ENCODE measurements at places on chromosomes 5 and 9.
A peak's percentile ranks its signal among the peaks of the same experiment; 100 is the strongest.

DNA sequence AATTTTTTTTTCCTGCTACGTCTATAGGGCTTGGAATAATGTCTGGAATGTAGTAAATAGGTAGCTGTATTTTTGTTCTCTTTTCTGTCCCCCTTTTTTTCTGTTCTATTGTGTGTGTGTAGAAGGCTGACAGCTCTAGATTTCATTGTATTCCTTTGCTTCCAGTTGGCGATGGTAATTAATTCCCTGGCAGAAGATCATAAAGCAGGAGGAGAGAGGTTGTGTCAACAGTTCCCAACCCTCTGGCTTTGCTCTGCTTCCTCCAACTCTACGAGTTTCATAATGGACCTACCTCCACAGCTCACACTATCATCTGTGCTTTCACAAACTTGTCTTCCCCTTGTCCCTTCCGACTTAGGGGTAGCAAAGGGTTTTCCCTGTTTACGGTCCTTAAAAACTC, 117.9 kb upstream of the CDH18 start:
- DNase-seq: no peak

DNA sequence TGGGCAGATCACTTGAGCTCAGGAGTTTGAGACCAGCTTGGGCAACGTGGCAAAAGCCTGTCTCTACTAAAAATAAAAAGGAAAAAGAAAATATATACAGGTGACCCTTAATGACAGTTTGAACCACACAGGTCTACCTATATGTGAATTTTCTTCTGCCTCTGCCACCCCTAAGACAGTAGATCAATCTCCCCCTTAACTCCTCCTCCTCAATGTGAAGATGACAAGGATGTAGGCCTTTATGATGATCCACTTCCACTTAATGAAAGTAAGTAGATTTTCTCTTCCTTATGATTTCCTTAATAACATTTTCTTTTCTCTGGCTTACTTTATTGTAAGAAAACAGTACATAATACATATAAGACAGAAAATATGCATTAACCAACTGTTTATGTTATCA, 3.4 kb downstream of the AKNA start:
- no peak for DNase-seq

DNA sequence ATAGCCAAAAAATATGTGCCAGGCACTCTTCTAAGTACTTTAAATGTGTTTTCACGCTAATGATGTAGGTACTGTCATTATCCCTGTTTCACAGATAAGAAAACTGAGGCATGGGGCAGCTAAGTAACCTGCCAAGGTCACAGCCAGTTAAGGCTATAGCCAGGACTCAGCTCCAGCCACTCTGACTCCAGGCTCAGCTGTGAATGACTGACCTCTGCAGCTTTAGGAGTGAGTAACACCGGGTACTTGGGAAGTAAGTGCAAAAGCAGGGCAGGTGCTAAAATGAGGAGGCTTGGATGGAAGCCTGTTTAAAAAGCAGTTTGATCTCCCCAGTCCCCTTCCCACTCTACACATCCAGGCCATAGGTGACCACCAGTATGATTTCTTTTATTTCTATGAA, 10.6 kb upstream of the SHC3 start:
- no peak for DNase-seq

DNA sequence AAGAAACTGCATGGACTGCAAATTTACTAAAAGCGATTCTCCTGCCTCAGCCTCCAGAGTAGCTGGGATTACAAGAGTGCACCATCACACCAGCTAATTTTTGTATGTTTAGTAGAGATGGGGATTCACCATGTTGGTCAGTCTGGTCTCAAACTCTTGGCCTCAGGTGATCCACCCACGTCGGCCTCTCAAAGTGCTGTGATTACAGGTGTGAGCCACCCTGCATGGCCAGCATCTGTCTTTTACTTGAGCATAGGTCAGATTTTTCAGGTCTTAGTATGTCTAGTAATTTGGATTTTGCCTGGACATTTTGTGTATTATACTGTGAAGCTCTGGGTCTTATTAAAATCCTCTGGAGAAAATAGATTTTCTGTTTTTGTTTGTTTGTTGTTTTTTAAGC, 277.8 kb upstream of the VLDLR start:
- no peak for DNase-seq

- no peak for DNase-seq
Observed at GRCh38 chr5:952597-953271, 55.9 kb upstream of the NKD2 start.

- peak; percentile 49 for DNase-seq
Observed at GRCh38 chr9:12776513-12777055, 1.8 kb downstream of the LURAP1L start.

DNA sequence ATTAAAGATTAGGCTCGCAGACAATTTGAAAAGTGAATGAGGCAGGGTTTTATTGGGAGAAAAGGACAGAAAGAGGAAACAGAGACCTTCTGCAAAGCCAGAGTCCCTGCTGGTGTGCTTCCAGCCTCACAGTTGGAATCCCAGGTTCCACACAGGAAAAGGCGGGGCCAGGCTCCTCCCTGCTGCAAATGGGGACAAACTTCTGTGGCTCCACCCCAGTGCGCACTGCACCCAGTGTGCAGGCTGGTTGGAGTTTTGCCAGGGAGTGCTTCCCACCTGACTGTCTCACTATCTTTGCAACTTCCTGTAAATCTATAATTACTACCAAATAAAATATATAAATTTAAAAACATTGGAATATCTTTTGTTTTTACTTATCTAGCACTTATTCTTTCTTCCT, 386.0 kb upstream of the GRIN3A start:
- no peak for DNase-seq

DNA sequence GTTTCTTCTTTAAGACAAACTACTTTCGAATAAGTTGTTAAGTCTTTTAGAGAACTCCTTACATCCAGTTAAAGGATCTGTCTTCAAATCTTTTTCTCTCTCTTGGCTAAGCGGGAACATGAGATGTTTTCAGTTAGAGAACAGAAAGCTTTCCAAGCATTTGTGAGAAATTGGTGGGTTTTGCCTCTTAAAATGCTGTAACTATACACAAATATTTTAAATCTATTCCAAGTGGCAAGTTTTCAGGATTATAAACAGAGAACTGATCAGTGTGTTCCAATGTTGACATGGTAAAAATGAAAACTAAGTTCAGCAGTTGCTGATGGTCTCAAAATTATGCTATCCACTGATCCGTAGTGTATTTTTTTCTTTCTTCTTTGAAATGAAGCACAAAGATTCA, 100.4 kb downstream of the EBF1 start:
- no peak for DNase-seq

GRCh38 chr5:130316971-130317680, 412.9 kb downstream of the CHSY3 start:
- no peak for DNase-seq

GRCh38 chr5:56190497-56190896, 42.6 kb downstream of the ANKRD55 start:
- no peak for DNase-seq

DNA sequence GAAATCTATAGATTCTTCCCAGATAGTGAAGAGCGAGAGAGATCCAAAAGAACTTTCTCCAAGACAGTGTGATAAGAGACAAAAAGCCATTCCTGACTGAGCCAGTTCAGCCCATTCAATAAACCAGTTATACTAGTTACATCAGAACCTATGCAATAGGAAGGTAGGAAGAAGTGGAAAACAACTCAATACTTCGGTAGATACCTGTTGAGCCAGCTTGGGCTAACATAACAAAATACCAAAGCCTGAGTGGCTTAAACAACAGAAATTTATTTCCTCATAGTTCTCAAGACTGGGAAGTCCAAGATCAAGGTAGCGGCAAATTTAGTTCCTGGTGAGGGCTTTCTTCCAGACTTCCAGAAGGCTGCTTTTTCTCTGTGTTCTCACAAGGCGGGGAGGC, 214.5 kb upstream of the GRAMD2B start:
- no peak for DNase-seq

- DNase-seq: no peak
Observed at GRCh38 chr5:75052192-75053053, at the start of gene GCNT4. Gene GCNT4 (minus strand): TSS chr5:75052558. CDS start chr5:75030037, 22,521 bp downstream.

DNA sequence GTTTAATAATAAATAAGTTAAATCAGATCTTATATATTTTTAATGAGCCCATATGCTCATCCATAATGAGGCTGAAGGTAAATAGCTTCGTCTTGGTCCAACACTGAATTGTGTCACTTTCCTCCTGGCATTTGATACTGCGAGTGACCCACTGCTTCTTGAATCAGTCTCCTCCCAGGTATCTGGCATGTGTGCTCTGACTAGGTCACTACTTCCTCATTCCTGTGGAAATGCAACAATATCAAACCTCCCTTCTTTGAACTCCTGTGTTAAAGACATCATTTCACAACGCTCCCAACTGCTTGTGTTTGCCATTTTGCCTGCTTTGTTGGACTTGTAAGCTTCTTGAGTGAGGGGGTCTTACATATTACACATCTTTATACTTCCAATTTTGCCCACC, 157.7 kb downstream of the SLC24A2 start:
- no peak for DNase-seq

GRCh38 chr9:34560599-34561214, 28.8 kb downstream of the CNTFR start:
- DNase-seq: no peak

DNA sequence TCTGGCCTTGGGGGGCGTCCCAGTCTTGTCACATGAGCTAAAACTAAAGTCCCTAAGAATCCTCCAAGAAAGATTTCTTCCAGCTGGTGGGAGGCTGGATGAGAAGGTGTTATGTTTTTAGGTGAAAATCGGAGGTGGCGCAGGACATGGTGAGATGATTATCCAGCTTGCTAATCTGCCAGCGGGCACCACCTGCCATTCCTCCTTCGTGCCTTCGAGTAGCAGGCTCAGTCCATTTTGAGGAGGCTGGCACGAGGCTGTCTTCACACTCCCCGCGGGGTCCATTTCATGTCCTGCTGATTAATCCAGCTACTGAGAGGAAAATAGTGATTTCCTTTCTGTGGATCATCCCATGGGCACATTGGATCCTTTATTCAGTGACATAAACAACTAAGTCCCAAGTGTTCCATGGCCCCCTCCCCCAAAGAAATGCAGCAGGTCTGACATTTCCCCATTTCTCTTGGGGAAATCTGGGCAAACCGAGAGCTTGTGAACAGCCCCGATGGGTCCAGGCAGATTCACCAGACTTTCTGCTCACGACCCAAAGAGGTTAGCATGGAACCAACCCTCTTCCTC, 38.2 kb upstream of the EXOC3 start:
- no peak for DNase-seq

- DNase-seq: no peak
Observed at GRCh38 chr9:84169240-84169639, 171.3 kb downstream of the SLC28A3 start.

- DNase-seq: no peak
Observed at GRCh38 chr5:34655354-34655991, 655 bp upstream of the RAI14 start.

GRCh38 chr5:119395080-119395836, 39.4 kb downstream of the TNFAIP8 start:
- no peak for DNase-seq

DNA sequence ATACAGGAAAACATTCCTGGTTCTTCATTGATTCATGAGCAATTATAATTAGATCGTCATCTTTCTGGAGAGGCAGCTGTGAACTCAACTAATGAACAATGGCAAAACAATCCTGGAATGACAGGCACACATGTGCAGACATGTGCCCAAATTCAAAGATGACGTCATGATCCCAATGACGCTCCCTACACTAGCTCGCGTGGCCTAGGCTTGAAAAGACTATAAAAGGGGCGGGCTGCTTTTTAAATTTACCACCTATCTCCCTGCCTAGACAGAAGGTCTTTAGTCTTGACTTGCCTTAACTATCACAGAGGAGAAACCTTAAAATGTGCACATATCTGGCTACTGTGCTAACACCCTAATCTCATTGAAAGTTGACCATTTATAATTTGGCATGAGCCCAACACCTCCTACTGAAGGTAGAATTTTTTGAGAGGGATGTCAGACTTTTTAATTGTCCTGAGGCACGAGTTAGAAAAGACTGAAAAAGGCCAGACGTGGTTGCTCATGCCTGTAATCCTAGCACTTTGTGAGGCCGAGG, 88.2 kb downstream of the PRRT1B start:
- no peak for DNase-seq

- no peak for DNase-seq
Observed at GRCh38 chr5:14172149-14172795, 29.1 kb downstream of the TRIO start.

DNA sequence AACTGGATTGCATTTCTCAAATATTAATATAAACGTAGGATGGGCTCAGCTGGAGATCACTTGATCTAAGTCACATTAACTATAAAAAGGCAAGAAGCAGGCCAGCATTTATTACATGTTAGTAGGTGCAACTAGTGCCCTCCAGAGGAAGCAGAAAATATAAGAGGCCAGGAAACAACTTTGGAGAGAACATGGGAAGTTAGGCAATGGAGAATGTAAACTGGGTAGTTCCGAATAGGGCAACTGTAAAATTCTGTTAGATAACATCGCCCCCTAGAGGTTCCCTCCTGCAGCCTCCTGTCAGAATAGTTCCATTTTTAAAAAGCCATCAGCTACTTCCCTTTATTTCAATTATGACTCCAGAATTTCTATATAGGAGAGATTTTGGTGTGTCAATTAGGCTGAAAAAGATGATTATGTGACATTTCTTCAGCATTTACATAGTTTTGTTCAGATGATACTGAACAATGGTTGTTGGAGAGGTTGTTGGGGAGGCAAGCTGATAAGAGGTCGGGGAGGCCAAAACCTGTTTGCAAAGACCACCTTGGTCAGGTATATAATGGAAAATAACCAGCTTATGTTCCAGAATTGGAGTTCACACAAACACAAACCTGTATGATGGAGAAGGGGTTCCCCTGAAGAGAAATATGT, 22.4 kb downstream of the CCL28 start:
- DNase-seq: no peak

DNA sequence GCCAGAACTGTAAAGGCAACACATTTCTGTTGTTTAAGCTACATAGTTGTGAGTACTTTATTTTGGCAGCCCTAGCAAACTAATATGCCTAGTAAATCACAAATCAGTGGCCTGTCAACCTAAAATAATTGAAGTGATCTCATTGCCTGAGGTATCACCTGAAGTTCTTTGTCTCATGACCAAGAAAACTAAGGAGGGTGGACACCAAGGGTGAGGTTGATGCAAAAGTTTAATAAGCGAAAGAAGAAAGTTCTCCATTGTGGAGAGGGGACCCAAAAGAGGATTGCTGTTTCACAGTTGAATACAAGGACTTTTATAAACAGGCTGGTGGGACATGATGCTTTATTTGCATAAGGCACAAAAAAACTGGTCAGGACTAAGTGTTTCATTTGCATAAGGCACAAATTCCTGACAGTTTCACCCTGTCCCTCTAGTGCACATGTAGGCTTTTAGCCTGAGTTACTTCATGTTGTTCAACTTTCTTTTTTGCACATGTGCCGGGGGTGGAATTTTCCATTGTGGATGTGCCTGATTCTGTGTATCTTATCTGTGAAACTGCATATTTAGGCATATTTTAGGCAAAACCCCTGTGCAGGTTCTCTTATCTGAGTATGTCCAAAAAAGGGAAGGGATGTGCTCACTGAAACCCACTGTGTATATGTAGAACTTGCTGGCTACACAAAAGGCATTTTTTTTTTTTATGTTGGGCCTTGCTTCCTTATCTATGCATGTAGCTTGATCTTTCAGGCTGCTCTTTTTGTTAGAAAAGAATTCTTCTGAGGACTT, 108.6 kb upstream of the RAI14 start:
- DNase-seq: no peak

GRCh38 chr5:78265163-78265562, 29.3 kb downstream of the AP3B1 start:
- DNase-seq: no peak

- DNase-seq: no peak
Observed at GRCh38 chr9:113616116-113616515, 152.6 kb downstream of the RGS3 start.

All from omental fat pad (tissue), 4 donors.